ENCODE measurements at places on chromosomes 11 and 22.
A peak's percentile ranks its signal among the peaks of the same experiment; 100 is the strongest.

GRCh38 chr11:72578991-72579815, 95.0 kb downstream of the PDE2A start:
- H3K4me1 ChIP-seq: peaks cover 21% of the 10 kb centered on the region
- no peak overlapping the region for H3K27ac ChIP-seq
- H3K4me3 ChIP-seq: no peak overlapping the region
- no peak for DNase-seq
- peaks cover 13% of the 10 kb centered on the region for H3K27me3 ChIP-seq
- H3K36me3 ChIP-seq: no peaks in the 10 kb centered on the region

GRCh38 chr11:94647926-94648325, 80.8 kb downstream of the PIWIL4 start:
- H3K27ac ChIP-seq: no peak overlapping the region
- H3K4me1 ChIP-seq: no peaks in the 10 kb centered on the region
- no peak for DNase-seq
- H3K27me3 ChIP-seq: peaks cover 5% of the 10 kb centered on the region
- no peaks in the 10 kb centered on the region for H3K36me3 ChIP-seq

DNA sequence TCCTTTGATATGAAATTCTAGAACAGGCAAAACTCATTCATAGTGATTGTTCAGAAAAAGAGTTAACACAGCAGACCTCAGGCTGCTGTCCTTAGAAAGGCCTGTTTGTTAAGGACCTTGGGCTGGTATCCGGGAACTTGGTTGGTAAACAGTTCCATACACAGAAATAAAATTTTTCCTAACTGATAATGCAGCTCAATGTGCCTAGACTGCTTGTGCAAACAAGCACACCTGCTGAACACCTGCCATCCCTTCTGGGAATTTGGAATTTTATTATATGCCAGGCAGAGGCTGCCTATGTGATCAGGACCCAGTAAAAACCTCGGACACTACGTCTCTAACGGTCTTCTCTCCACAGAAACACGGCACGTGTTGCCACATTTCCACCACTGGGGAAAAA, 11.5 kb downstream of the THAP12 start:
- H3K4me3 ChIP-seq: no peak overlapping the region
- H3K4me1 ChIP-seq: peaks cover 34% of the 10 kb centered on the region
- H3K27me3 ChIP-seq: no peaks in the 10 kb centered on the region
- H3K27ac ChIP-seq: no peak overlapping the region
- no peak for DNase-seq

GRCh38 chr11:72741429-72741833, 10.8 kb downstream of the ARAP1 start:
- DNase-seq: no peak
- H3K27me3 ChIP-seq: no peaks in the 10 kb centered on the region
- peaks cover 90% of the 10 kb centered on the region for H3K4me1 ChIP-seq
- H3K36me3 ChIP-seq: no peaks in the 10 kb centered on the region
- peak overlapping the region; percentile 99 for H3K27ac ChIP-seq
- H3K4me3 ChIP-seq: peak overlapping the region; percentile 78

GRCh38 chr11:121754598-121754997, 301.8 kb upstream of the SORL1-AS1 start:
- H3K36me3 ChIP-seq: no peaks in the 10 kb centered on the region
- no peak overlapping the region for H3K27ac ChIP-seq
- no peaks in the 10 kb centered on the region for H3K4me1 ChIP-seq
- no peak for DNase-seq
- H3K4me3 ChIP-seq: no peak overlapping the region

- H3K27ac ChIP-seq: no peak overlapping the region
- H3K27me3 ChIP-seq: peaks cover 16% of the 10 kb centered on the region
- no peak overlapping the region for H3K4me3 ChIP-seq
- DNase-seq: no peak
- no peaks in the 10 kb centered on the region for H3K36me3 ChIP-seq
These were observed 64.2 kb downstream of the APOL5 start for GRCh38 chr22:35781898-35782297.

- H3K36me3 ChIP-seq: peaks cover 10% of the 10 kb centered on the region
- no peak for DNase-seq
- H3K4me1 ChIP-seq: peaks cover 95% of the 10 kb centered on the region
- no peaks in the 10 kb centered on the region for H3K27me3 ChIP-seq
These were observed 24.9 kb downstream of the CD44 start for GRCh38 chr11:35163702-35164496.

GRCh38 chr11:87213444-87213843, 175.7 kb downstream of the TMEM135 start:
- peaks cover 1% of the 10 kb centered on the region for H3K36me3 ChIP-seq
- DNase-seq: no peak
- H3K4me1 ChIP-seq: peaks cover 10% of the 10 kb centered on the region
- no peaks in the 10 kb centered on the region for H3K27me3 ChIP-seq
- no peak overlapping the region for H3K27ac ChIP-seq
- no peak overlapping the region for H3K4me3 ChIP-seq

DNA sequence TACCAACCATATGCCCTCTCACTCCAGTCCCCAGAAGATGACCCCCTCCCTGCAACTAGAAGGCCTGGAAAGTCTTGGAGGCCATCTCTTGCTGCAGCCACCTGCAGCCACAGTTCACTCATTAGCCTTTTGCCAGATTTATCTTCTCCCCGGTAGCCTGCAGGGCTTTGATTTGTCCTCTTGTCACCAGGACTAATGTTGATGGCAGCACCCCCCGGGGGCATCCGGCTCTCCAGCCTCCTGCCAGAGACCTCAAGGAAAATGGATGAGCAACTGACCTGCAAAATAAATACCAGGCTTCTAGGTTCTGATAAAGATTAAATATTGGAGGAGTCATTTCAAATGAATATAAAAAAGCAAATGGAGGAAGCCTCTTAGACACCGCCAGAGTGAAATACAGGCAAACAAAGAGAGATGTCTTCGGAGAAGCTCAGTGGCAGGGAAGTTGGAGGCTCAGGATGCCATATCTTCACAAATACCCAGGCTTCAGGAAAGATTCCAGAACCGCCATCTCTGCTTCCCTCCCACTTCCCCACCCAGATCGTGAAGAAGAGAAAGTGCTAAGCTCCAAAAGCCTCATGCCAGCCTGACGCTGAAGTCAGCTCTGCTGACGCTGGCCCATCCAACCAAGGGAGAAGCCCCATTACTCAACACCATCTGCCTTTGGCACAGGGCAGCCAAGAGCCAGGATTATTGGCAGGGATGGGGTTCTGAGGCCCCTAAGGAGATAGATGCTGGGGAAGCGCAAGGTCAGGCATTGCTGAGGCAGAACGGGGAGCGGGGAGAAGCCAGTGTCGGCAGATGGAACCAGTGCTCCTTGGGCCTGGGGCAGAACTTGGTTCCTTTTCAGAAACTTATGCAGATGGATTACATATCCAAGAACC, 362.7 kb downstream of the CADM1 start:
- H3K36me3 ChIP-seq: no peaks in the 10 kb centered on the region
- peaks cover 17% of the 10 kb centered on the region for H3K27me3 ChIP-seq
- no peaks in the 10 kb centered on the region for H3K4me1 ChIP-seq

- H3K36me3 ChIP-seq: peaks cover 15% of the 10 kb centered on the region
- no peak overlapping the region for H3K4me3 ChIP-seq
- peaks cover 11% of the 10 kb centered on the region for H3K4me1 ChIP-seq
- H3K27me3 ChIP-seq: no peaks in the 10 kb centered on the region
- DNase-seq: no peak
These were observed 97.1 kb downstream of the CD44 start for GRCh38 chr11:35235936-35236666.
